Activated effector memory CD4-positive, alpha-beta T cell treated with Interleukin-2 at 50 U/mL for 16 hours (primary cell): ENCODE measurements at places on chromosomes 12 and 14.

DNA sequence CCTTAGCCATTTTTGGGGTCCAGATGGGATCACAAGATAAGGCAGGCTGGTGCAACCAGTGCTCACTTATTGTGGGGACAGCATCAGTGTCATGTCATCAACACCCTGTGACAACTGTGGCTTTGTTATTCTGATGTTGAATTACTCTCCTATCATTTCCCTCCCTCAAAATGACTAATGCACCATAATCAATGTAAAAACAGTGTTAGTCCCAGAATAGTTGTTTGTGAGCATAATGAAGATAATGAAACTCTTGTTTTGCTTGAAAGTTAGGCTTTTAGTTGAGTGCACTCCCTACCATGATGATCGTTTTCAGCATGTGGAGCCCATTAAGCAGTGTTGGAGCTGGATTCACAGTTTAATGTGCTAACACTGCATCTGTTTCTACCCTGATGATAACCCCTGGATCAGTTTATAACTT is 151.4 kb downstream of the TMTC2 start:
- DNase-seq: no peak

- no peak for DNase-seq
These were observed 497.9 kb downstream of the EGLN3 start for GRCh38 chr14:33452995-33453394.

DNA sequence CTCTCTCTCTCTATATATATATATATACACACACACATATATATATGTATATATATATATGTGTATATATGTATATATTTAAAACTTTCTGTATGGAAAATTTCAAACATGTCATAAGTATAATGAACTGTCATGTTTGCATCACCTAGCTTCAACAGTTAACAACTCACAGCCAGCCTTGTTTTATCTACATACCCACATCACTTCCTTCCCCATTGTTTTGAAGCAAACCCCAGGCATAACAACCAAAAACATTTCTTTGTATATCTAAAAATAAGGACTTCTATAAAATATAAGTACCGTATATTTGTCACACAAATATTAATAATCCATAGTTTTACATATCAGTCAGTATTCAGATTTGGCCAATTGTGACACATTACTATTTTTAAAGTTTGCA is 57.4 kb downstream of the PAPOLA start:
- DNase-seq: no peak

- DNase-seq: no peak
These were observed 29.2 kb downstream of the VWF start for GRCh38 chr12:6095269-6095668.

DNA sequence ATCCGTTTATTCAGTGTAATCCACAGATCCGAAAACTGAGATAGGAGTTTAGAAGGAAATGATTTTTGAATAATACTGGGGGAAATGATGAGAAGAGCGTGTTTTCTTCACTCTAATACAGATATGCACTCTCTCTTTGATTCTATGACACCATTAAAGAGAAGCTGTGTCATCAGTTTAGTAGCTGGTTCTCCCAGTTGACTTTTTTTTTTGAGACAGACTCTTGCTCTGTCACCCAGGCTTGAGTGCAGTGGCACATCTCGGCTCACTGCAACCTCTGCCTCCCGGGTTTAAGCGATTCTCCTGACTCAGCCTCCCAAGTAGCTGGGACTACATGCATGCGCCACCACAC is 48.4 kb upstream of the EML1 start:
- no peak for DNase-seq

- no peak for DNase-seq
These were observed 349.5 kb downstream of the GRIN2B start for GRCh38 chr12:13631873-13632272.

GRCh38 chr14:100288382-100289185 is 17.7 kb downstream of the SLC25A29 start:
- no peak for DNase-seq

GRCh38 chr14:56491299-56492285 is 88.0 kb upstream of the TMEM260 start:
- DNase-seq: no peak

- DNase-seq: no peak
These were observed 6.5 kb downstream of the HOXC12 start for GRCh38 chr12:53961025-53961761.

DNA sequence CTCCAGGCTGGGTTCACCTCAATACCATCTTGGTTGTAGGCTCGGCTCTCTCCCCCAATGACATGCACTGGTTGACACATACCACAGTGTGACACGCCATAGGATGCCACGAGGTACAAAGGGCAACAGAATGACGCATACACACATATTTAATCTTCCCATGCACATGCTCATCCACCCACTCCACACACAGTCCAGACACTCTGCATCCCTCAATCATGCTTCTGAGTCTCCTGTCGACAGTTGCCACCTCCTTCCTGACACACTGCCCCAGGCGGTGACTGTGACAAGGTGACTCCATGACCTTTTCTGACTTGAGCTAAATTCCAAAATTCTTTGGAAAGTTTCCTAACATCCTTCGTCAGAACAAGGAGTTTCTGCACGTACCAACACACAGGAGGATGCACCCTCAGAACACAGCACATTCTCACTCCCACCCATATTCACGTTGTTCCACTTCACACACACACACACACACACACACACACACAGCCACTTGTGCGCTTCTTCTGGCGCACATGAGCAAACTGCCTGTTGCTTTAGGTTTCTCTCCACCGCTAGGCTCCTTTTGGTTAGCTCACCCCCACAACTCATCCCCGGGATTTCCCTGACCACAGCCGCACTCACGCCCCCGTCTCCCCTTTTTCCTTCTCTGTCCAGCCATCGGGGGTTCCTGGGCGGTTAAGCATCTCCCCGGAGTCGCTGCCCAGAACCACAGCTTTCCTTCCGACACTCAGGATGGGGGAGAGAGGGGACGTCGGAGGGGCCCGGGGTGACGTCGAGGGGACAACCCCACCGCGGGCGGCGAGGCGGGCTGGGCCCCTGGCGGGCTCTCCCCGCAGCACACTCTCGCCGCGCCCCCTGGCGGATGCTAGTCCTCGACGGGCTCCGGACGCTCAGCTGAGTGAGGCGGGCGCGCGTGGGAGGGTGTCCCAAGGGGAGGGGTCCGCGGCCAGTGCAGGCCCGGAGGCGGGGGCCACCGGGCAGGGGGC is 536 bp upstream of the WNT1 start:
- peak; percentile 65 for DNase-seq

DNA sequence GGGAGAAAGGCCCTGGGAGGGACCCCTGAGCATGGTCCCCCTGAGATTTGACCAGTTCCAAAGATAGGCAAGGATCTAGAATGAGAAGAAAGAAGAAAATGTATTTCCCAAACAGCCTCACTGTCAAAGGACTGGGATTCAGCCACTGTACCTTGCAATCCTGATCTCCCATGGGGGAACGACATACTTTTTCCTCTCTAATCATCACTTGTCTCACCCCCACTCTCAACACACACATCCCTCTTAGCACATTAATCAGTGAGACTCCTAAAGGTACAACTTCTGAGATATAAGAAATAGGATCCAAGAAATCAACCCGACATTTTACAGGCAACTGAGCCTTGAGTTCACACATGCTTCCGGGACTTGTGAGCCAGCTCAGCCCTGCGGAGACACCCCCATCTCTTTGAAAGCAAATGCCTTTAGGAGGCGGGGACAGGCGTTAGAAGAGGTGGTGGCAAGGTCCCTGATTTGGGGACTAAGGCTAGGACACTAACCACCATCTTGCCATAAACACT is 1.4 kb downstream of the MAP3K9 start:
- peak; percentile 32 for DNase-seq
